ENCODE measurements at places on chromosomes 11 and 22.

DNA sequence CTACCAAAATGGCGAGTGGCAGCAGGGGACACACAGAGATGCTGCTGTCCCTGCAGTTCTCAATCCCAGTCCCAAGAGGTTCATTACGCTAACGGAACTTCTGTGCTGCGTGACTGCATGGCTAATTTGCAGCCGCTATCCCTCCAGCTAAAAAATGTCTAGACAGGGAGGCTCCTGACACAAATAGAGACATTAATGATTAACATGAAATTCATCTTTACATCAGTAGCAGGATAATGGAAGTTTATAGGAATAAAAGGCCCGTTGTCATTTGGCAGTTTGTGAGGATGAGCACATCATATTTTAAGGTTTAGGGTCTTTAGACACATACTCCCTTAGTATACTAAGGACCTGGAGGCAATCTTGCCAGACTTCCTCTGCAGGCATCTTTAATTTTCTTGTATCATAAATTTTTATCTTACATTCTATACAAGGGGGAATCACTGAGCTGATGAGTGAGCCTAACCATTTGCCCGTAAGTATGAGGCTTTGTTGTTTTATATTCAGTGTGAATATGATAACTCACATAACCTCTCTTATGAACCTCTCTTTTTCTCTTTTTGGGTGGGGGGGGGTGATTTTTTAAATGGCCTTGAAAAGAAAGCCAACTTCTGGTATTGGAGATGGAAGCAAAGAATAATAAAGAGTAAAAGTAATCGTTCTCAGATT lies 99.8 kb upstream of the OR9G4 start:
- DNase-seq, result no peak

DNA sequence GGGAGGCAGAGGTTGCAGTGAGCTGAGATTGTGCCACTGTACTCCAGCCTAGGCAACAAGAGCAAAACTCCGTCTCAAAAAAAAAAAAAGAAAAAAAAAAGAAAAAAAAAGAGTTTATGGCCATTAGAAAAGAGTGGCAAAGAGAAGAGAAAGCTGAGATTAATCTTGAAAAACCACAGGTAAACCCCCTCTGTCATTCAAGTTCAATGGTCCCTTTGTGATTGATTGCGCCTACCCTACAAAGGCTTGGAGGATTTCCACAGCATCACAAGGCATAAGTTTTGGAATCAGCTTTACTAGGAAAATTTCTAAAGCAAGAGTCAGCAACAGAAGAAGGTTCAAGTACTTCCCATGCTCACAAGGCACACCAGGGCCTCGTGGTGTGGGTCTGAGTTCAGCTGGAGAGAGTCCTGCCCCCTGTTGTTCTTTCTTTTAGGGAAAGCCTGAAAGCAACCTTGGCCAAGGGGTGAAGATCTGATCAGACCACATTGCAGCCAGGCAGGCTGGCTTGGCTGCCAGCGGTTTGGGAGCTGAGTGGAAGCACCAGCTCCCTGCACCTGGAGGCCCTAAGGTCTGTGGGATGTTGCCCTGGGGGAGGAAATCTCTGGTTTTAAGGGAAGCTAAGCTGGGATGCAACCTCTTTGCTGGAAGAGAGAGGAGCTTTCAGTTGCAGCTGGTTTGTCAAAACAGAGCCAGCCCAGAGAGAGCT lies 41.8 kb downstream of the SLN start:
- DNase-seq, result no peak

GRCh38 chr11:92964471-92964870 lies 5.0 kb upstream of the MTNR1B start:
- DNase-seq, result no peak

DNA sequence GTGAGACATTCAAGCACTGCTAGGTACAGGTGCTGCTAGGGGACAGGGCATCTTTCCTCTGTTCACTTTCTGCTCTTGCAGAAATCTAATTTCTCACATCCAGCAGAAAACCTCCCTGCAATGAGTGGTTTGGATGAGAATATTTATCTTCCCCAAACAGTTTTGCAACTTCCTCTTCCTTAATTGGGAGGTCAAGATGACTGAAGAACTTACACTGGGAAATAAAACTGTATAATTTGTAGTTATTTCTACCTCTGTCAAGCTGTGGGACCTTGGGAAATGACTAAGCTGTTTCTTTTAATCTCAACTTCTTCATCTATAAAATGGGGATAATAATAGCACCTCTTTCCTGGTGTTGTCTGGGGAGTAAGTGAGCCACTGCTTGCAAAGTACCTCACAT lies 69.8 kb downstream of the PRR5L start:
- DNase-seq, result no peak

DNA sequence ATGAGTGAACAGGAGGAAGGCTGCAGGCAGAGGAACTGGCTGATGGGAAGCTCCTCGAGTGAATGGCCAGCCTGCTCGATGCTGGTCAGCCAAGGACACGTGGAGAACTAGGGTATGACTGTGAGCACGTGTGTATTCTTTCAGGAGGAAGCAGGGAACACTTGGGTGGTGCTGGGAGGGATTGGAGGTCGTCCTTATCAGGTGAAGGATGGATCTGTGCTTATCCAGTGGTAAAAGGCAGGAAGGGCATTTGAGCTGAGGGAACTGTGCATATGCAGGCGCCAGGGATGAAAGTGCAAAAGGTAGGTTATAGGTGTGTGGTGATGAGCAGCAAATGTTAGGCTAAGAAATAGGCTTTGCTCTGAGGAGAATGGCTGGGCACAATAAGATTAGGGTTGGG lies 9.7 kb upstream of the SLCO2B1 start:
- DNase-seq, result no peak

DNA sequence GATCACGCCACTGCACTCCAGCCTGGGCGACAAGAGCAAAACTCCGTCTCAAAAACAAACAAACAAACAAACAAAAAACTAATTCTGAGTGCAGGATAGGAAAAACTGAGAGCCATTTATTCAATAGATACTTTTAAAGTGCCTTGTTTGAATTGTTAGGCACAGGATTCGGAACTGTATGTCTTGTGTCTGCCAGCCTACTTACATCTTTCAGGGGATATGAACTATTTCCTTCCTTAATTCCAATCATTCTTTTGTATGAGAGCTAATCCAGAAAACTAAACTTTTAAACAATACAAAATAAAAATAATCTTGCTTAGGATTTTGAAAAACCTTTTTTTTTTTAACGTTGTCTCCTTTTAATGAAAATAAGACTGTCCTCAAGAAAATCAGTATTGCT lies 12.6 kb downstream of the UVRAG start:
- DNase-seq, result no peak

GRCh38 chr11:69963533-69964246 lies 114.4 kb upstream of the ANO1 start:
- no peak for DNase-seq

GRCh38 chr11:126538071-126538470 lies 182.6 kb downstream of the ST3GAL4 start:
- no peak for DNase-seq

- DNase-seq, result no peak
Observed at GRCh38 chr11:87575088-87575487, 537.4 kb downstream of the TMEM135 start.

- DNase-seq, result no peak
Observed at GRCh38 chr22:38839686-38840085, 4.1 kb downstream of the NPTXR start.

DNA sequence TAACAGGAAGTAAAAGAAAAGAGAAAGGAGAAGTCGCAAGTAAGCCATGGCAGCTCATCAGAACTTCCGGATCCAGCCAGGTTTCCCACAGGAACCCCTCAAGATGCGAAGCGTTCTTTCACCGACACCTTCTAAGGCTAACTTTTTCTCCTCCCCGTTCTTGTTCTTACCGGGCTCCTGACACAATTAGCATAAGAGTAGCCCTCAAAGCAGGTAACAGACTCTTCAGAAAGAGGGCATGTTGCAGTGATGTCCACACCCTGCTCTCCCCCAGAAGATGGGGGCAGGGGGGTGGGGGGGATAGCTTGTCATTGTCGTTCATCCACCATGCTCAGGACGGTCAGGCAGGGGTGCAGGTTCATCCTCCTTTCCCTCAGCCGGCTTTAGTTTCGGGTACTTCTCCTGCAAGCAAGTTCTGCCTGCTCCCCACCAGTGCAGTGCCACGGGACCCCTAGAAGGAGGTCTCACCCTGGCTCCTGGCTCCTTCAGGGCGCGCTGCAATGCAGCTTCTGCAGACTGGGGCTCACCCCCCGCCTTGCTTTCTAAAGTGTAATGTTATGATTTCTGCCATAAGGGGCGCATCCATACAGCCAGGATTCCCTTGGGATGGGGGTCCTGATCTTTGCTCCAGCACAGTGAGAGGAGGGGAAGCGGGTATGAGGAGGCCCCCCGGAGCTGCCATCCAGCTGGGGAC lies 2.3 kb downstream of the OPCML start:
- DNase-seq, result no peak

DNA sequence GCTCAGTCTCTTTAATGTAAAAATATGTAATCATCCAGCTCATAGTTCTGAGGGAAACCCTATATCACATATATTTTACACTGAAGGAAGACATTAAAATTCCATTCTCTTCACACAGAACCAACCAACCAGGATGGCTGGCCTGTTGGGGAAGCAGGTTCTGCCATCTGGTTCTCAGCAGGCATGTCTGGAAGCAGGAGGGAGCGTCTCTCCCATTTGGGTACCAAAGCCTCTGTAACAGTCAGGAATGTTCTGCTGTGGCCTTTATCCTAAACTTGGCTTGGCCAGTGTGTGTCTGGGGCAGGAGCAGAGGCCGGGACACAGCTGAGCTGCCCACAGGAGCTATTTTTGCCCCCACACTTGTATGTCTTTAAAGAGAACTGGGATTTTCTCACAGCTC lies 29.2 kb downstream of the SGSM3 start:
- DNase-seq, result no peak

- no peak for DNase-seq
Observed at GRCh38 chr22:30979932-30980331, 10.9 kb downstream of the TUG1 start.

DNA sequence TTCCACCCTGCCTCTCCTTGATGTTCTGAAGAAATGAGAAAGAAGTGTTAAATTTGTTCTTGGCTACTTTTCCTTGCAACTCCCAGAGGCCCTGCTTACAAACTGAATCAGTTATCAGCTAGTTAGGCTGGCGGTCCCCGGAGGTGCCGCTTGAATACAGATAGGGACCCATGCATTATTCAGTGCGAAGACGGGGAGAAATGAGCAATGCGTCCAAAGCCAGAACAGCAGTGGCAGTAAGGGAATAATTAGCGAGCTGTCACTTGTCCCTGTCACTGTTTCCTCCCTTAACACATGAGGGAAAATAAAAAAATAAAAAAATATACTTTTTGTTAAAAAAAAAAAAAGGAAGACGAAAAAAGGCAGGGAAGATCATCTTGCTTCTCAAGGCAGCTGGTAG lies 528.1 kb downstream of the MN1 start:
- DNase-seq, result no peak

DNA sequence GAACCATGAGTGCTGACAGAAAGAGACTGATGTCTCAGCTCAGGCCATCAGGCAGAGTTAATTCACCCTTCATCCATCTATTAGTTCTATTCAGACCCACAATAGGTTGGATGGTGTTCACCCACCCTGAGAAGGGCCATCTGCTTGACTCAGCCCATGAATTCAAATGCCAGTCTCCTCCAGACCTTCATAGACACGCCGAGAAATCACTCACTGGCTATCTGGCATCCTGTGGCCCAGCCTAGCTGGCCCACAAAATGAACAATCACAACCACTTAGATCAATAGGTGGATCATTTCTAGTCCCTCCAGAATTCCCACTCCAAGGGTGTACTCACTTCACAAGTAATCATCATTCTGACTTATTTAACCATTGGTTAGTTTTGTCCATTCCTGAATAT lies 58.2 kb downstream of the MYEOV start:
- DNase-seq, result no peak

DNA sequence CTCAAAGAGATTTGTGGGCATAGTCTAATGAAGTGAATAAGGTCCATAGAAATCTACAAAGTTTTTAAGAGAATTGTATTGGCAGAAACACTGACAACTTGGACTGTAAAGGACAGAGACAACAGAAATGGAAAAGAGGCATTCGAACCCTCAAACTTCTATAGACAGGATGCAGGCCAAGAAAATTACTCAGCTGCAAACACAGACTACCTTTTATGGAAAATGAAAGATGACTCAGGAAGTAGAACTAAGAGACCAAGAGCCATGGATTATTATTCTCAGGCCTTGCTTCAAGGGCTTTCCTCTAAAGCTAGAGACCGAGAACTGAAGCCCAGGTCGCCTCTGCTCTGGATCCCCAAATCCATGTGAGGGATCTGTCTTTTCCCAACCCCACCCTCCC lies 3.8 kb upstream of the PELI3 start:
- DNase-seq, result no peak

- DNase-seq, result no peak
Observed at GRCh38 chr22:30249049-30250038, 2.8 kb upstream of the LIF start.

DNA sequence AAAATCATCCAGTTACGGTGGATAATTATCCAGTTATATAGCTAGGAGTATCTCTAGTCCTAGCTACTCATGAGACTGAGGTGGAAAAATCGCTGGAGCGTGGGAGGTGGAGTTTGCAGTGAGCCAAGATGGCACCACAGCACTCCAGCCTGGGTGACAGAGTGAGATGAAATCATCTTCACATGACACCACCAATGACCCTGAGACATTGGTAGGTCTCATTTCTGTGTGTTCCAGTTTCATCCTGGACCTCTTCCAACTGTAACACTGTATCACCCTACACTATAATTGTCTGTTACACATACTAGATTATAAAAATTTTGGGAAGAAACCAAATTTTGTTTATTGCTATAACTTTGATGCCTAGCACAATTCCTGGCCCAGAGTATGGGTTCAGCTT lies 446.8 kb downstream of the TMEM135 start:
- DNase-seq, result no peak

GRCh38 chr11:117177534-117178209 lies 871 bp upstream of the SIDT2 start:
- no peak for DNase-seq

- DNase-seq, result no peak
Observed at GRCh38 chr22:22810018-22810427, 77.6 kb upstream of the IGLL5 start.

GRCh38 chr11:8070417-8071115 lies 10.4 kb upstream of the TUB start:
- no peak for DNase-seq

- DNase-seq, result no peak
Observed at GRCh38 chr22:50300620-50301257, 6.7 kb downstream of the PLXNB2 start.

- no peak for DNase-seq
Observed at GRCh38 chr11:31903225-31904074, 92.3 kb upstream of the PAX6 start.

- no peak for DNase-seq
Observed at GRCh38 chr11:32905028-32905667, 12.5 kb downstream of the QSER1 start.

GRCh38 chr11:17702876-17703275 lies 16.5 kb upstream of the MYOD1 start:
- no peak for DNase-seq

DNA sequence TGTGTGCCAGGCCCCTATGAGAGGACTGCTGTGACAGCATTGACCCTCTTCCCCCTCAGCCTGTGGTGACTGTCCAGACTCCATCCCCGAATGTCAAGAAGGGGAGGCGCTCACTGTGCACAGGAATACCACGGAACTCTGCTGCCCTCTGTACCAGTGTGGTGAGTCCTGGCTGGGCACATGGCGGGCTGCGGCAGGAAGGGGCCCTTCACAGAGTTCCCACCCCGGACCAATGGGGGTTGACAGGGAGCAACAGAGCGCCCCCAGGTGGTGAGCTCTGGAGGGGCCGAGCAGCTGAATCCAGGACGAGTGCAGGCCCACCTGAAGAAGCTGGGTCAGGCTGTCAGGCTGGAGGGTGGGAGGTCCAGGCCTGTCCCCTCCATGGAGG lies 83.8 kb upstream of the MYOD1 start:
- no peak for DNase-seq

- no peak for DNase-seq
Observed at GRCh38 chr11:67310246-67311050, 7.1 kb downstream of the SSH3 start.

- DNase-seq, result no peak
Observed at GRCh38 chr11:44675906-44676305, 50.9 kb upstream of the TSPAN18 start.

Measured in epithelial cell of prostate (primary cell).